ENCODE measurements at places on chromosomes 11 and 22.

DNA sequence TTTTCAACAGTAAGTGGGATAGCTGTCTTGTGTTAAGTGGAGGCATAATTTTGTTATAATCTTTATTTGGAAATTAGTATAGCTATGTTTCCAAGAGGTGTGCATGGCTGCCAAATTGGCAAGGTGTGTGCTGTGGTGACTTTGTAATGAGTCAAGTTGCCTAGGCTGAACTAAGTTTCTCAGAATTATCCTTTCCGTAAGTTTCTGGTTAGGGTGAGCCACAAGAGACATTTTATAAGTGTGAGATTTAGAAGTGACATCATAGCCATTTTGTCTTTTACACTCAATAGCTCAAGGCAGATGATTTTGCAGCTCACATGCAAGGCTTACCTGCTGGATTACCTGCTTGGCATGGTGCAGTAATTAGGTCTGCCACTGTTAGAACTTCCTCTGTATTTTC lies 90.3 kb downstream of the C11orf87 start:
- DNase-seq, result no peak

GRCh38 chr11:48366365-48366764 lies at the start of gene OR4C5:
TSS of gene OR4C5 (minus strand) at chr11:48366465. CDS start at chr11:48366465, 0 bp downstream.
- DNase-seq, result no peak

DNA sequence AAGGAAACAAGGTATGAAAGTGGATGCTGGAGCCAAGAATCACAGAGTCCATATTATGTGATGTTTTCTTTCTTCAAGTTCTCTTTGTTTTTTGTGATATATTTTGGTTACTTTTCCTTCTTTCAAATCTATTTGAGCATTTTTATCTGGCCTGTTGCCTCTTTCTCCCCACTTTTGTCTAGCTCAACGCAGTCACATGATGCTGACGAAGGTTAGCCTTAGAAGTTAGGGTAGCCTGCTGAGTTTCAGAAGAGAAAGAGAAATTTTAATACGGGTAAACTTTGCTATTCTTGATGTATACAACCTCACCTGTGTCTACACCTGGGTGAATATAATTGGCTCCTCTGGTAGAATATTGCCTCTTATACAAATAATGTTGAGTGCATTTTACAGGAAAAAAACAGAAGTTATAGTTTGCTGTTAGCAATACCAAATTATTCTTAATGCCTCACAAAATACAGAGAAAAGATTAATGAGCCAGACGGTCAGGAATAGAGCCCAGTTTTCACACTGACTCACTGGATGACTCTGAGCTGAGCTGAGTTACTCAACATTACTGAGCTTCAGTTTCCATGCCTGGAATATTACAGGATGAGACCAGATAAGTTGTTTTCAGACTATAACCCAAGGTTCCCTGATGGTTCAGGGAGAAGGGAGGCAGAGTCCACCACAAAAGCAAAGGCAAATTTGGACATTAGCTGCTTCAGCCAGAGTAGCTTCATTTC lies 161.6 kb upstream of the BDNF start:
- DNase-seq, result no peak

DNA sequence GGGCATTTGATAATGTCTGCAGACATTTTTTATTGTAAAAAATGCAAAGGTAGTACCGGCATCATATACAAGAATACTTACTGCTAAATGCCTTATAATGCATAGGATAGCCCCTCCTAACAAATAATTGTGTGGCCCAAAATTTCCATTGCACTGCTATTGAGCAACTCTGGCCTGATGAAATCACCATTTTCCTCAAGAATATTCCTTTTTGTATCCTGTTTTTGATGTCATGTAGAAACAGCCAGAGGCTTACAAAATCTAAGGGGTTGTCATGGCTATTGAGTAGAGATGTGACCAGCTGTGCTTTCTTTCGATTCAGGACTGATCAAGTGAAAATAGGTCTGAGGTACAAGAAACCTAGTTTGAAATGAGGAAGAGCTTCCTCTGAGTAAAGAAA lies 854.3 kb downstream of the KCNA4 start:
- no peak for DNase-seq

DNA sequence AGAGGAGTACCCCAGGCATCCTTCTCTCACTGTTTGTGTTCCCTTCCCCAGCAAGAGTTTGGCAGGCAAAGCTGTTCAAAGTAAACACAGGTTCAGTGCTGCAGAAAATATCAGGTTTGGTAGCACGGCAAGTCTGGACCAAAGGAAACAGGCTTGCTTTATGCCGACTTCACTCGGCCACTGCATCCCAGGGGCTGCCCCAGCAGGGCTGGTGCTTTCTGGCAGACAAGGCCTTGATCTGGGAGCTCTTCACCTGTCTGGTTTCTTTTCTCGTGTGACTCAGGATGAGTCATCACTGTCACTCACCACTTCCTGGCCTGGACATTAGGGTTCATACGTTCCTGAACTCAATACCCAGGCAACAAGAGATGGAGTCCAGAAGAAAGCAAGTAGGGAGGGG lies 52.6 kb upstream of the NAV2 start:
- no peak for DNase-seq

DNA sequence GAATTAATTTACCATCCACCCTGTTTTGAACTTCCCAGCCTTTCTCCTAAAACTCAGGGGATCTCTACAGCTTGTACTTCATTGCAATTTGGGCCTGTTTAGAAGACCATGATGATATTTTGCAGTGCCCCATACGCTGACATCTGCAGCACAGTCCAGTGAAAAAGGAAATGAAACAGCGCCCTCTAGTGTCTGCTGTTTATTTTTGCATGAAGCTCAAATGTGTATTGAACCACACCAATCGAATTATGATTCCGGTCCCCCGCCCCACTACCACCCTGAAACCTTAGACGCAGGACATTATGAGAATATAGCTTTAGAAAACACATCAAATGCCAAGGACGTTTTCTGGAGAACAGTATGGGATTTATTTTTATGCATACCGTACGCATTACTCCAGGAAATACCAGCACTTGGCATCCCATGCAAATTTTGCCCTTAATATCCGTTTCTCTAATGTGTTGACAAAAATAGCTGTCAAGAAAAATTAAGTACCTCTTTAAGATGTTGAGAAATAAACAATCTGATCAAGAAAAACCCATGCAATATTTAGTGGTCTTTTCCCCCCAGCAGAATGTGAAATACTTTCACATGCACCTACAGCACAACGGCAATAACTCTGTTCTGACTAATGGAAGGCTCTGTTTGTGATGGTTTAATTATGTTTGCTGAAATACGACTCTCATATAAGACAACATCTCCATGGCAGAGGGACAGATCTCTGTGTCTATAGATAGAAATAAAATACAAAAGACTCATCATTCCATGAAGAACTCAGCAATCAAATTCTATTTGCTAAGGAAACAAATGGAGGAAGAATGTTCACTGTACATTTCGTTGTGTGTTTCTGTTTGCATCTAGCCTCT lies 93.9 kb downstream of the TECTA start:
- peak; percentile 69 for DNase-seq

GRCh38 chr11:74612877-74613276 lies 20.5 kb downstream of the POLD3 start:
- DNase-seq, result no peak

DNA sequence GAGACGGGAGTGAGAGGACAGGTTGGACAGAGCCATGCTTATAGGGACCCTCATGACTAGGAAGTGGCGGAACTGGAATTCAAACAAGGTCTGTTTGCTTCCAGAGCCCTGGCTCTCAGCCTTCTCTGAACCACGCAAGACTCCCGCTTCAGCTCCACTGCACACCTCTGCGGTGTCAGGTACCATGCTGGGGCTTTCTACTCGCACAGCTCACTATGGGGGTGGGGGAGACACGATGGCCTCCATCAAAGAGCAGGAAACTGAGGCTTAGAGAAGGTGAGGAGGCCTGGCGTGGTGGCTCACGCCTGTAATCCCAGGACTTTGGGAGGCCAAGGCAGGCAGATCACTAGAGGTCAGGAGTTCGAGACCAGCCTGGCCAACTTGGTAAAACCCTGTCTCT lies 14.2 kb downstream of the SUN2 start:
- DNase-seq, result no peak

- DNase-seq, result no peak
Observed at GRCh38 chr22:31628362-31628761, 33.7 kb downstream of the PISD start.

GRCh38 chr22:41831828-41832552 lies 915 bp upstream of the SREBF2 start:
- no peak for DNase-seq

- DNase-seq, result no peak
Observed at GRCh38 chr11:8988329-8989234, 15.2 kb downstream of the NRIP3 start.

DNA sequence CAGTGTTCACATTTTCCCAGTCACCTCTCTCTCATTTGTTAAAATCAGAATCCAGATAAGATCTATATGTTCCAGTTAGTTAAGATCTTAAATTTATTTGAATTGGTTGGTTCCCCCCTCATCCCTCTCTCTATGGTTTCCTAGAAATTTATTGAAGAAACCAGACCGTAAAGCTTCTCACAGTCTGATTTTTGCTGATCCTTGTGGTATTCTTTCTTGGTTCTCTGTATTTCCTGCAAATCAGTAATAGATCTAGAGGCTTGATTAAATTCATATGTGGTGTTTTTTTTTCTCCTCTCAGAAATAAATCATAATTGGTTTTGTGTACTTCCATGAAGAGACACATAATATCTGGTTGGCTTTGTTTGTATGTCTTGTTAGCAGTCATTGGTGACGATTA lies 147.5 kb downstream of the TMEM135 start:
- DNase-seq, result no peak

DNA sequence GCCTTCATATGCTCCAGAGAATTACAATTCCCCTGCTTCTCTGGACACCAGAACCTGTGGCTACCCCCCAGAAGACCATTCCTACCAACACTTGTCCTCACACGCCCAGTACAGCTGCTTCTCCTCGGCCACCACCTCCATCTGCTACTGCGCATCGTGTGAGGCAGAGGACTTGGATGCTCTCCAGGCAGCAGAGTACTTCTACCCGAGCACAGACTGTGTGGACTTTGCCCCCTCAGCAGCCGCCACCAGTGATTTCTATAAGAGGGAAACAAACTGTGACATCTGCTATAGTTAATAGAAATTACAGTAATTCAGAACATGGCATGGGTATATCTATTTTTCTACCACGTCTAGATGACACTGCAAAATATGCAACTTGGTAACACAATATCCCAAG lies 9.8 kb downstream of the POU2AF3 start:
- DNase-seq, result no peak

- DNase-seq, result no peak
Observed at GRCh38 chr11:2380807-2381350, 3.8 kb downstream of the CD81 start.

GRCh38 chr11:23976841-23977271 lies 520.0 kb upstream of the LUZP2 start:
- DNase-seq, result no peak

DNA sequence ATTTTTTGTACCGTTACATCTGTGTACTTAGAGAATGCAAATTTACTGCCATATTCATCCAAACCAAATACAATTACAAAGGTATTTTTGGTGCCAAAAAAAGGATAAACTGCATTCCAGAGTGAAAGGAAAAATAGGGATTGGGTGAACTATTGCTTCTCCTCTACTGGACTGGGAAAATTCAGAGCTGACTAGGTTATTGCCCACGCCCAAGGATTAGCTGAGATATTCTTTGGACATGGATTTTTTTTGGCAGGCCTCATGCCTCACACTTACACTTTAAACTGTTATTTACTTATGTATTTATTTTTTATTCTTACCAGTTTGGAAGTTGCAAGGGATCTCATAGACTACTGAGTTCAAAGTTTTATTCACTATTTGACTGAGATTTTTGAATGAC lies 76.3 kb upstream of the DDI1 start:
- DNase-seq, result no peak
